ENCODE measurements at places on chromosomes 7 and 10.

GRCh38 chr7:129776362-129776722 is 164.8 kb downstream of the NRF1 start:
- DNase-seq = no peak

- no peak for DNase-seq
Measured at GRCh38 chr10:21413268-21413667, 112.2 kb downstream of the SKIDA1 start.

- no peak for DNase-seq
Measured at GRCh38 chr10:112434988-112435619, 11.6 kb downstream of the ZDHHC6 start.

GRCh38 chr7:27113991-27114769 is 11.7 kb upstream of the HOXA2 start:
- DNase-seq = no peak

- DNase-seq = no peak
Measured at GRCh38 chr10:3365630-3366029, 193.0 kb upstream of the PITRM1 start.
